ENCODE measurements at places on chromosomes 4 and X.

DNA sequence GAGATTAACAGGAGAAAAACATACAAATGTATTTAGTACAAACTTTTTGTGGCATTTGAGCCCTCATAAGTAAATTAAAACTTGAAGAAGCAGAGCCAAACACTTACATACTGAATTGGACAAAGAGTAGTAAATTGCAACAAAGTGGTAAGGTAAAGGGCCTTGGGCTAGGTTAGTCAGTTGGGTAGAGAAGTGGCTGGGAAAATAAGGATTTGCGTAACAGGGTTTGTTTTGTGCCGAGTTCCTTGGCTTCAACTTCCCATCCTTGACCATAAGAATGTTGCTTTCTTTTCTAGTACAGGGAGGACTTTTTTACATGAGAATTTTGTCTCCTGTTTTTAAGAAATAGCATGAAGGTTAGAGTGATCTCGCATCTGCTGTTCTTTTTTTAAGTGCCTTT is 33.3 kb upstream of the DSPP start:
- no peak for DNase-seq

- no peak for DNase-seq
These were observed 146.3 kb downstream of the SMIM20 start for GRCh38 chr4:26060286-26060685.

DNA sequence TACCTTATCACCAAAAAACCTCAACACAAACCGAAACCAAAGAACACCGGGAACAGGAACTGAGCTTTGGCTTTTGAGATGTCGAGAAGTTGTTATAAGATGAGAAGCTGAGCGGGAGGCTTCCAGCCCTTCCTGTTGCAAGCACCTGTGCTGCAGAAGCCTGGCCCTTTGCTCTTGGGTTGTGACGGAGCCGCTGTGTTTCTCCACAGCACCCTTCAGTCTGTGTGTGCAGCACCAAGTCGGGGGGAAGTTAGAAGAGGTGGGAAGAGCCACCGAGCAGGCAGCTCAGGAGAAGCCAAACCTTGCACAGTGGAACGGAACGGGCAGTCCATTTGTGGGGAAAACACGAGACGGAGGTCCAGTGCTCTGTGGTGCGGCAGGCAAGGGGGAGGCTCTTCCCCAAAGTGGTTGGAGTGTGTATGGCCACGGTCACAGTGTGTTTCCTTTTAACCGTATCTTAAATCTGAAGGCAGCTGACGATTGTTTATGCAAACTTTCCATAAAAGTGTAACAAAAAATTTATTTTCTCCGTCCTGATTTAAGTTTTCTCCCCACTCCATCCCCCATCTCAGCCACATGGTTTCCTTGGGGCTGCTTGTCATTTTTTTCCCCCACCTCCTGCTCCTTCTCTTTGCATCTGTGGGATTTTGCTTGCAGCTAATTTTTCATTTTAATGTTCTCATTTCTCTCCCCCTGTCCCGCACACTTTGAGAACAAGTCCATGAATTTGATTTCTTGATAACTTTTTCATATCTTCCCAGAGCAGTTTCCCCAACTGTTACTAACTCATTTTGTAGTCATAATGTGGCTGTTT is 123.7 kb downstream of the STOX2 start:
- DNase-seq: no peak

GRCh38 chr4:76386566-76387305 is 34.2 kb downstream of the CCDC158 start:
- DNase-seq: no peak

GRCh38 chrX:121457096-121457495 is 409.7 kb downstream of the GLUD2 start:
- DNase-seq: no peak

DNA sequence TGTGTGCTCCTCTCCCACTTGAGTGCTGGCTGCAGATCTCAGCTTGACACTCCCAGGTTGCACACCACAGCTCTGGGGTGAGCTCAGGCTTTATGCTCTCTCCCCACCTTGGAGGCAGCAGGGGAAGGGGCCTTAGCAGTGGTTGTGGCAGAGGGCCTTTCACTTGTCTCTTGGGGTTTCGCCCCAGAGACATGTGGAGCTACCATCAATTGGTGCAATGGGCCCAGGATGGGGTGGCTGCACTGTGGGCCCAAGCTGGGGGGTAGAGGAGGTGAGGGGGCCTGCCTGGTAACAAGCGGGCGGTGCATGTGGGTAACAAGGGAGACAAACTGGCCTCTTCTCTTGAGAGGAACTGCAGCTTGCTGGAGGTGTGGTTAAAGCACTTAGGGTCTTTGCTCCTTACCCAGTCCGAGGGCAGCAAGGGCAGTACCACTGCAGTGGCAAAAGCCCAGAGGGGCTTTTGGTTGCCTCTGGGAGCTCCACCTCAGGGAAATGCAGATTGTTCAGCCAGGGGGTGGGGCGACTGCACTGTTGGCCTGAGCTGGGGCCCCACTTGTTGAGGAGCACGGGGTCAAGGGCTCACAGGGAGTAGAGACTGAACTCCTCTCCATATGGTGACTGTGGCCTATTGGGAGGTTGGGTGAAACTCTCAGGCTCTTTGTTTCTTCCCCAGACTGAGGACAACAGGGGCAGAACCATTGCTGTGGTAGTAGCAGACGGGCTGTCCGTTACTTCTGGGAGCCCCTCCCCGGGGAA is 30.5 kb upstream of the OR13H1 start:
- DNase-seq: no peak

DNA sequence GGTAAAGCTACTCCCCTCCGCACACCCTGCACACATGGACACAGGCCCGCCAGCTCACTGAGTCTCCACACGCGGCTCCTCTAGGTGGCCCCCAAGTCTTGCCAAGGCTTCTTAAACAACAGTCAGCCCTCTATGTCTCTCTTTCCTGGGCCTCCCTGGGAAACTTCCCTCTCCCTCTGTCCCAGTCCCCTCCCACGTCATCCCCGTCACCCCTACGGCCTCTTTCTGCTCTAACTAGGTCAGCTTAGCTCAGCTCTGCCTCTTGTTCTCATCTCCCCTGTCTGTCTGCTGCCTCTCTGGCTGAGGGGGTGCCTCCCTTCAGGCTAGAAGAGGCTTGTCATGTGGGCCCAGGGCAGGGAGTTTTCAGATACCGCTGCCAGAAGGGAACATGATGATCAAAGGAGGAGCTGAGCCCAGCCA is 38.8 kb downstream of the SEPTIN6 start:
- DNase-seq: no peak

DNA sequence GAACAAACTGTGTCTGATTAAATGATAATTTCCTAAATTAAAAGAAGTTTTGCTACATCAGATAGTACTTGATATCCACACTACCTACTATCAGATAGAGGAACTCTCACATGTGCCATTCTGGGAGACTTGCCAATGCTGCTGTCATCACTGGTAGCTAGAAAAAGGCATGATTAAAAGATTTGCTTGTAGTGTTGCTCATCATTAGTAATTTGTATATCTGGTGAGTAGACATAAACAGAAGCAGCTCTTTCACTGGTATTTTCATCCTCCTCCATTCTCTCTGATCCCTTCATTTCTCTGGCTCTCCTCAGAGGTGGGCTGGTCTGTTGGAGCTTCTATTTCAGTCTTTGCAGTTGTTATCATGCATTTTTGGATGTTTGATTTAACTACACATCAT is 56.0 kb downstream of the SPRY1 start:
- DNase-seq: no peak

DNA sequence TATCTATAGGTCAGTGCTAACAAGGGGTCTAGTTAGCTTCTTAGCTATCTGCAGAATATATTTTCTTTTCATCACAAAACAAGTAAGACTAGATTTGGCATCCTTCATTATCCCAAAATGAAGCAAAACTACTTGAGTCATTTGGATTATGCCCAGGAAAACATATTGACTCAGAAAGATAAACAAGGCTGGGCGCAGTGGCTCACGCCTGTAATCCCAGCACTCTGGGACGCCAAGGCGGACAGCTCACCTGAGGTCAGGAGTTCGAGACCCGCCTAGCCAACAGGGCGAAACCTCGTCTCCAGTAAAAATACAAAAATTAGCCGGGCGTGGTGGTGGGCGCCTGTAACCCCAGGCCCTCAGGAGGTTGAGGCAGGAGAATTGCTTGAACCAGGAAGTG is 18.0 kb upstream of the MND1 start:
- no peak for DNase-seq

DNA sequence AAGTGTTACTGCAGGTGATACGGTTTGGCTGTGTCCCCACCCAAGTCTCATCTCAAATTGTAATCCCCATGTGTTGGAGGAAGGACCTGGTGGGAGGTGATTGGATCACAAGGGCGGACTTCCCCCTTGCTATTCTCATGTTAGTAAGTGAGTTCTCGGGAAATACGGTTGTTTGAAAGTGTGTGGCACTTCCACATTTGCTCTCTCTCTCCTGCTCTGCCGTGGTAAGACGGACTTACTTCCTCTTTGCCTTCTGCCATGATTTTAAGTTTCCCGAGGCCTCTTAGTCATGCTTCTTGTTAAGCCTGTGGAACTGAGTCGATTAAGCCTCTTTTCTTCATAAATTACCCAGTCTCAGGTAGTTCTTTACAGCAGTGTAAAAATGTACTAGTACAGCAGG is 65.2 kb upstream of the SLC7A11 start:
- DNase-seq: no peak

GRCh38 chrX:27466051-27466450 is 2.9 kb upstream of the PPP4R3C start:
- no peak for DNase-seq

DNA sequence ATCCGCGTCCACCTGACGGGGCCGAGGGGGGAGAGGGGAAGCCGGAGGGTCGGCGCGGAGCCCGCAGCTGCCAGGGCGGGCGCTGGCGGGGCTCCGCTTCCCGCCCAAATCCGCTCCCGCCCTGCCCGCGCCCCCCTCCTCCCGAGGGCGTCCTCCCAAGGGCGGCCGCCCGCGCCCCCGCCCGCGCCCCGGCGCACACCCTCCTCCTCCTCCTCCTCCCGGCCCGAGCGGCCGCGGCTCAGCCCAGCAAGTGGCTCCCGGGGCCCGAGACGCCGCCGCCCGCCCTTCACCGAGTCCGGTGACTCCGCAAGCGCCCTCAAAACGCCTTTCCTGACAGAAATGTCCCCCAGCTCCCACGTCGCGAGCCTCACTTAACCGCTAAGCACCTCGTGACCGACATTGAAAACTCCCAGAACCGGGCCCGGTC is 487 bp downstream of the HMGB2 start:
- DNase-seq: peak; percentile 37

GRCh38 chr4:17985832-17986231 is 35.7 kb downstream of the LCORL start:
- no peak for DNase-seq

DNA sequence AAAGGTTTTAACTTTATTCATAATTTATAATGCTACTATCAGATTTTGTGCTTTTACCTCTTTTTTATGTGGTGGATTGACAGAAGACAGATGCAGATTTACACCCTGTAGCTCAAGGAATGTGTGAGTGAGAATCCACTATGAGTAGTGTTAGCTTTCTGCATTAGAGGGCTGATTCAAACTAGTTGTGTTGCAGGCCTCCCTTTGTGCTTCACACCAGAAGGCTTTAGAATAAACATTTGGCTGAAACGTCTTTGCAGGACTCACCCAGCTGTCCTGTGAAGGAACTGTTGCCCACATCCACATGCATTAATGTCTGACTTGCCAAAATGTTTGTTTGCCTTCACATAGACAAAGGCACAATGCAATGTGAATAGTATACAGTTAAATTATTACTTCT is 127.0 kb downstream of the PCDH7 start:
- no peak for DNase-seq

- DNase-seq: no peak
These were observed at the start of gene TMPRSS11F for GRCh38 chr4:68129793-68130192. TSS of gene TMPRSS11F (minus strand) at chr4:68129869. CDS start at chr4:68129820, 49 bp downstream.

- no peak for DNase-seq
These were observed 56.9 kb upstream of the ABCG2 start for GRCh38 chr4:88215351-88215750.

DNA sequence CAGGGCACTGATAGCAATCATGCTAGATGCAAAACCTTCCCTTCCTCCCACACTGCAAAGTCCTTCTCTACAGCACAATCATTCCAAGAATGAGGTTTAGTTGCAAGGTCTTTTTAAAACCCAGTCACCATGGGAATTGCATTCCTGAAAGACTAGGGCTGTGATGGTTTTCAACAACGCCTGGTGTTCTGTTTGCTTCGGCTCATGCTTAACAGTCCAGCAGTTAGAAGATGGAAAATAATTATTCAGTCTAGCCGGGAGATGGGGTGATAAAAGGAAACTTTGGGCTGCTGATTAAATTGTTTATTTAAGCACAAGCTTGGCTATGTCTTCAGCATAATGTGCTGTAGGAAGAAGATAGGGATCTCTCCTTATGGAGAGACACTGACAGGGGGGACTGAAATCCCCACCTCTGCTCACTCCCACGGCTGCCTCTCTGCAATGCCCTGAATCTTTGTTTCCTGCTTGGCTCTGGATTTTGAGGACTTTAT is 211.4 kb downstream of the MID1IP1 start:
- no peak for DNase-seq

GRCh38 chrX:100819837-100820666 is at the start of gene CSTF2:
TSS of gene CSTF2 (plus strand) at chrX:100820391. CDS start at chrX:100820417, 26 bp downstream.
- no peak for DNase-seq

- no peak for DNase-seq
These were observed 1141.1 kb downstream of the FAT4 start for GRCh38 chr4:126455865-126456264.

- DNase-seq: no peak
These were observed 82.7 kb upstream of the DHRSX start for GRCh38 chrX:2583194-2584162.

DNA sequence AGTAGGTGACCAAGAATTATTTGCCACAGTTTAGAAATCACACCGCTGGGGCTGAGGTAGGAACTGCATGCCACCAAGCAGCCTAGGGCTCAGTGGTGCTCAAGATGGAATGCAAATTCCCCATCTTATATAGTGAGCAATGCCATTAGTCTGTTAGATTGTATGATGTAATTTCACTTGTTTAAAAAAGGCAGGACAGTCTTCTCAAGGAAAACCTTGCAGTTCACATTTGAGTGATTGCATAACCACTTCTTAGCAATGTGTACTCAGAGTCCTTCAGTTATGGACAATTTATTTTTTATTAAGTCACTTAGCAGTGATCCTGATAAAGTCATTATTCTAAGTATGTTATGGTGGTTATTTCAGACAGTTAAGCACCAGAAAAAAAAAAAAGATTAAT is 142.9 kb upstream of the SFRP2 start:
- DNase-seq: no peak

GRCh38 chrX:1034717-1035116 is 177.7 kb downstream of the CRLF2 start:
- no peak for DNase-seq

GRCh38 chr4:102620697-102621497 is 119.7 kb downstream of the NFKB1 start:
- no peak for DNase-seq

- no peak for DNase-seq
These were observed 98.3 kb upstream of the ANKRD50 start for GRCh38 chr4:124810827-124811226.

DNA sequence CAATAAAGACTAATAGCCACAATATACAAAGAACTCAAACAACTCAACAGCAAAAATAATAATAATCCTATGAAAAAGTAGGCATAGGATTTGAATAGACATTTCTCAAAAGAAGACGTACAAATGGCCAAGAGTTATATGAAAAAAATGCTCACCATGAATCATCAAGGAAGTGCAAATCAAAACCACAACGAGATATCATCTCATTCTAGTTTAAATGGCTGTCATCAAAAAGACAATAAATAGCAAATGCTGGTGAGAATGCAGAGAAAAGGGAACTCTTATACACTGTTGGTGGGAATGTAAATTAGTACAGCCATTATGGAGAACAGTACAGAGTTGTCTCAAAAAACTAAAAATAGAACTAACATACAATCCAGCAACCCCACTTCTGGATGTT is 18.8 kb downstream of the TLR6 start:
- no peak for DNase-seq
